ENCODE measurements at places on chromosomes 2 and 18. TPM values are rescaled to one million over a fixed set of nuclear protein-coding genes. Genes with fewer than 3 reads are reported as not detected.
A peak's percentile ranks its signal among the peaks of the same experiment; 100 is the strongest.

- DNase-seq: no peak
- peaks cover 35% of the 10 kb centered on the region for H3K4me1 ChIP-seq
- H3K27ac ChIP-seq: no peak overlapping the region
- H3K27me3 ChIP-seq: no peaks in the 10 kb centered on the region
- peaks cover 69% of the 10 kb centered on the region for H3K36me3 ChIP-seq
These were observed 5.2 kb downstream of the FN1 start for GRCh38 chr2:215430528-215431187.

DNA sequence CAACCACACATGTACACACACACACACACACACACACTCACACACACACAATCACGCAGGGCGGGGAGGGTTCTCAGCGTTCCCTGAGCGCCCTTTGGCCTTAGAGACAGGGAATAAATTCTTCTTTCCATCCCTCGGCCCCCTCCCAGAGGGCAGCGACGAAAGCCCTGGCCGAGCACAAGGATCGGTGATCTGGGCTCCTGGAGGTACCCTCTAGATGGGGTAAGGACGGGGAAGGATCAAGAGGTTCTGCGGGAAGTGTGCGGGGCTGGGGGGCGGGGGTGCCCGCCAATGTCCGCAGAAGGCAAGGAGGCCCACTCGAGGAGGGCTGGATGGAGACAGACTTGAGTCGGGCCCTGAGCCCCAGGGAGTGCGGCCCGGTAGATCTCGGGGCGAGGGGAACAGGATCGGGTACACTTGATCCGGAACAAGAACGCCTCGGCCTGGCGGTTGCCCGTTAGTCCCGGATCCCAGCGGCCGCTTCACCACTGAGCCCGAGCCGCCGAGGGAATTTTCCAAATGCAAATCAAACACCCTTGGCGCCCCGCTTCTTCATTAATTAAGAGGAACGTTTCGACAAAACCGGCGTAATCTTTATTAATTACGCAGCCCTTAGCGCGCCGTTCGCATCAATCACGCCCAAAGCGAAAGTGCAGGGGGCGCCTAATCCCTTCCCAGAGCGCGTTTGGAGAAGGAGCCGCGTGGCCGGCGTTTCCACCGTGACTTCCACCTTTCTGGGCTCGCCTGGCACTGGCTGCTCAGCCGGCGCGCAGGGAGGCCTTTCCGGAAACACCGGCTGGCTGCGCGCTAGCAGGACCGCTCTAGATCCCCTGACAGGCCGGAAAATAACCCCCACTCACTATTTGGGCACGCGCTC is 7.0 kb upstream of the PAX3 start:
- no peak overlapping the region for H3K27ac ChIP-seq
- peak overlapping the region; percentile 64 for H3K4me3 ChIP-seq
- no peak for DNase-seq
- peaks cover 22% of the 10 kb centered on the region for H3K4me1 ChIP-seq

The DOK1 gene
- total RNA-seq: 8.6 TPM

The WDR43 gene
- total RNA-seq: 22.6 TPM

The DOK6 gene
- total RNA-seq: 1.0 TPM

Measured in liver (tissue), 10 donors.